Natural killer cell (primary cell): ENCODE measurements at places on chromosomes 16 and 17. TPM values are rescaled to one million over a fixed set of nuclear protein-coding genes. Genes with fewer than 3 reads are reported as not detected.
A peak's percentile ranks its signal among the peaks of the same experiment; 100 is the strongest.

ITPRIPL2 gene
- 2.5 TPM for total RNA-seq

MYLK3 gene
- total RNA-seq: 0.42 TPM

CPHXL2 gene
- not detected for total RNA-seq

MMP28 gene
- 1.1 TPM for total RNA-seq

MAPK8IP3 gene
- total RNA-seq: 291 TPM

CRHR1 gene
- not detected for total RNA-seq

- DNase-seq: no peak
- no peaks in the 10 kb centered on the region for H3K4me1 ChIP-seq
- no peak overlapping the region for H3K27ac ChIP-seq
- H3K36me3 ChIP-seq: no peaks in the 10 kb centered on the region
These were observed 47.3 kb downstream of the RTN4RL1 start for GRCh38 chr17:1977583-1978395.

DNA sequence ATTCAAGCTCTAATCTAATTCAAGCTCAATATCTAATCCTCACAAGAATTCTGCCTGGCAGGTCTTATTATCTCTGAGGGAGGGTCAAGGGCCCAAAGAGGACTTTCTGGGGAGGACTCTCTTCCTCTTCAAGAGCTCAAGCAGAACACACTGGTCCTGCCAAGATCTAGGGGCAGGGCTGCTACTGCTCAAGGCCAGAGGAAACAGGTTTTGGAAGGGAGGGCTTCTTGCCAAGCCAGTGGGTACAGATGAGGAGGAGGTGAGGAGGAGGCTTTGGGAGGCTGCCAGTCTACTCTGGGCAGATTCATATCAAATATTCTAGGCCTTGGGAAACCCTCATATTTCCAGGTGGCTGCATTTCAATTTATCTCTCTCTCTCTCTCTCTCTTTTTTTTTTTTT lies 51.8 kb upstream of the IL34 start:
- no peak for DNase-seq
- H3K36me3 ChIP-seq: no peaks in the 10 kb centered on the region
- H3K4me1 ChIP-seq: no peaks in the 10 kb centered on the region
- H3K4me3 ChIP-seq: no peak overlapping the region

GRCh38 chr16:89656435-89657121 lies 930 bp downstream of the CHMP1A start:
- peaks cover 42% of the 10 kb centered on the region for H3K4me1 ChIP-seq
- peaks cover 10% of the 10 kb centered on the region for H3K36me3 ChIP-seq
- peak overlapping the region; percentile 78 for H3K4me3 ChIP-seq
- no peak for DNase-seq
- H3K27ac ChIP-seq: peak overlapping the region; percentile 68

GRCh38 chr17:42553161-42553818 lies 567 bp downstream of the HSD17B1 start:
- DNase-seq: no peak
- H3K27me3 ChIP-seq: no peaks in the 10 kb centered on the region
- H3K4me3 ChIP-seq: no peak overlapping the region

DNA sequence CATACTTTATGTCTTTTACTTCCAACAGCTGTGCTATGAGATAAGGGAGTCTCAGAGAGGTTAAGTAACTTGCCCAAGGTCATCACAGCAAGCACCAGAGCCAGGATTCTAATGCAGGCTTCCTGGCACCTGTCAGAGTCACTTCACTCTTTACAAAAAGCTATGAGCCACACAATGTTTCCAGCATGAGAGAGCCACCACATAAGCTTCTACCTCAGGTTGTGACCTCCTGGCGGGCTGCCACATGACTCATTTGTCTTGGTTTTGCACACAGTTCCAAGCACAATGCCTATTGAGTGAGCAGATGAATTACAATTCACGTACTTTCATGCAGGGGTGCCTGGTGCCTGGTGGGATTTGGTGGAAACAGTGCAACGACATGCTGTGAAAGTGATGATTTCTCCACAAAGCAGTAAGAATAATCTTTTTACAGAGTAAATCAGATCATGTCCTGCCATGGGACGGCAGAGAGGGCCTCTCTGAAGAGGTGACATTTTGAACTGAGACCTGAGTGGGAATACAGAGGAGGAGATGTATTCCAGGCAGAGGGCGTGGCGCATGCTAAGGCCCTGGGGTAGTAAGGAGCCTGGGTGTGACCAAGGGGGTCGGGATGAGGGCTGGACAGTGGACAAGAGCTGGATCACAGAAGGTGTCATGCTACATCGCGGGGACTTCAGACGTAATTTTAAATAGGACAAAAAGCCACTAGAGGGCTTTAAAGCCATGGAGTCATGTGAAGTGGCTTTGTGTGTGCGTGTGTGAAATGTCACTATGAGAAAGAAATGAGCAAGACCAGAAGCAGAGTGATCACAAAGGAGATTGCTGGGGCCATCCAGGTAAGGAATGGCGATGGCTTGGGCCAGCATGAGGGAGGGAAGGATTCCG lies 53.4 kb downstream of the CACNG3 start:
- H3K36me3 ChIP-seq: no peaks in the 10 kb centered on the region
- no peaks in the 10 kb centered on the region for H3K27me3 ChIP-seq
- no peak overlapping the region for H3K27ac ChIP-seq
- no peak for DNase-seq

GRCh38 chr17:52470553-52470952 lies 312.0 kb upstream of the CA10 start:
- no peak for DNase-seq
- no peak overlapping the region for H3K27ac ChIP-seq
- H3K36me3 ChIP-seq: no peaks in the 10 kb centered on the region
- no peaks in the 10 kb centered on the region for H3K27me3 ChIP-seq
- no peak overlapping the region for H3K4me3 ChIP-seq
- no peaks in the 10 kb centered on the region for H3K4me1 ChIP-seq

DNA sequence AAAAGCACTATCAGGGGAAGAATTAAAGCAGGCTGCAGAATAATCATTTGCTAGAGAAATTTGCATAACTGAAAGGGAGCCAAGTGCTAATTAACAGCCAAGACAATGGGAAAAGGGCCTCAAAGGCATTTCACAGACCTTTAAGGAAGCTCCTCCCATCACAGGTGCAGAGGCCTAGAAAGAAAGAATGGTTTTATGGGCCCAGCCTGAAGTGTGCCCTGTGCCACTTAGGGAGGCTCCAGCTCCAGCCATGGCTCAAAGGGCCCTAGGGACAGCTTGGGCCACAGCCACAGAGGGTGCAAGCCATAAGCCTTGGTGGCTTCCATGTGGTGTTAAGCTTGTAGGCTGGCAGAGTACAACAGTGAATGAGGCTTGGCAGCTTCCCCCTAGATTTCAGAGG lies 50.1 kb downstream of the RNF112 start:
- no peak for DNase-seq
- H3K4me3 ChIP-seq: no peak overlapping the region
- H3K4me1 ChIP-seq: peaks cover 31% of the 10 kb centered on the region
- peak overlapping the region; percentile 3 for H3K27ac ChIP-seq

- H3K4me1 ChIP-seq: peaks cover 64% of the 10 kb centered on the region
- no peaks in the 10 kb centered on the region for H3K27me3 ChIP-seq
- peak overlapping the region; percentile 70 for H3K27ac ChIP-seq
- no peak overlapping the region for H3K4me3 ChIP-seq
- peak; percentile 44 for DNase-seq
These were observed 5.0 kb downstream of the ABHD15 start for GRCh38 chr17:29561554-29562517.

- peaks cover 19% of the 10 kb centered on the region for H3K4me1 ChIP-seq
- H3K27ac ChIP-seq: peak overlapping the region; percentile 88
- H3K36me3 ChIP-seq: no peaks in the 10 kb centered on the region
- no peak for DNase-seq
These were observed 377 bp downstream of the USP32 start for GRCh38 chr17:60391471-60392041.

GRCh38 chr16:50478075-50478772 lies 70.0 kb upstream of the NKD1 start:
- H3K27me3 ChIP-seq: no peaks in the 10 kb centered on the region
- no peaks in the 10 kb centered on the region for H3K4me1 ChIP-seq
- H3K27ac ChIP-seq: no peak overlapping the region
- no peaks in the 10 kb centered on the region for H3K36me3 ChIP-seq
- DNase-seq: no peak
- H3K4me3 ChIP-seq: no peak overlapping the region

DNA sequence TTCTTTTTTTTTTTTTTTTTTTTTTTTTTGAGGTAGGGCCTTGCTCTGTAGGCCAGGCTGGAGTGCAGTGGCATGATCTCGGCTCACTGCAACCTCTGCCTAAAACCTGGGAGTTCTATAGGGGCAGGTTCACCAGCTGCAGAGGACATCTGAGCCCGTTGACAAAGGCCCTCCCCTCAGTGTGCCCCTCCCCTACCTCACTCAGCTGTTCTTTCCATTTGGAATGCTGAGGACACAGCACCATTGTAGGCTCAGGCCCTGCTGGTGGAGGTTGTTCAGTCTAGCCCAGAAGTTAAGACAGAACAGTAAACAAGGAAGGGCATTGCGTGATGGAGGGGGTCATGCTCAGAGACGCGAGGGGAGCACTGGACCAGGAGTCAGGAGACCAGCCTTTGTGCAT lies 21.8 kb upstream of the KIF19 start:
- DNase-seq: no peak
- no peaks in the 10 kb centered on the region for H3K27me3 ChIP-seq
- peaks cover 9% of the 10 kb centered on the region for H3K4me1 ChIP-seq
- no peak overlapping the region for H3K4me3 ChIP-seq
- no peaks in the 10 kb centered on the region for H3K36me3 ChIP-seq
- H3K27ac ChIP-seq: no peak overlapping the region

DNA sequence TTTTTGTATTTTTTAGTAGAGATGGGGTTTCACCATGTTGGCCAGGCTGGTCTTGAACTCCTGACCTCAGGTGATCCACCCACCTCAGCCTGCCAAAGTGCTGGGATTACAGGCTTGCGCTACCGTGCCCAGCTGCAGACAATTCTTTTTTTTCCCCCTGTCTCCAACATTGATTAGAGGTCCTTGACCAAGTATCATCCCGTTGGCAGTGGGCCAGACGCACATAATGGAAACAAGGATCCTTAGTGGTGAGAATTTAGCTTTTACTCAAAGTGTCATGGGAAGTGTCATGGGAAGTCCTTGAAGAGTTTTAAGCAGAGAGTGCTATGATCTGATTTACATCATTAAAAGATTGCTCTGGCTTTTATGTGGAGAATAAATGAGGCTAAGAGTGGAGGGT lies 2.1 kb upstream of the FBXO47 start:
- H3K27me3 ChIP-seq: no peaks in the 10 kb centered on the region
- H3K4me3 ChIP-seq: no peak overlapping the region
- H3K4me1 ChIP-seq: peaks cover 12% of the 10 kb centered on the region
- H3K27ac ChIP-seq: no peak overlapping the region
- DNase-seq: no peak
- no peaks in the 10 kb centered on the region for H3K36me3 ChIP-seq
